Activated CD4-positive, alpha-beta T cell treated with anti-CD3 and anti-CD28 coated beads, Interleukin-10, Interleukin-2, amounts not matched to agents 100 ng/mL and 50 ng/mL, durations not matched to agents 16 hours and 8 hours (primary cell): ENCODE measurements at places on chromosomes 6 and 20.

DNA sequence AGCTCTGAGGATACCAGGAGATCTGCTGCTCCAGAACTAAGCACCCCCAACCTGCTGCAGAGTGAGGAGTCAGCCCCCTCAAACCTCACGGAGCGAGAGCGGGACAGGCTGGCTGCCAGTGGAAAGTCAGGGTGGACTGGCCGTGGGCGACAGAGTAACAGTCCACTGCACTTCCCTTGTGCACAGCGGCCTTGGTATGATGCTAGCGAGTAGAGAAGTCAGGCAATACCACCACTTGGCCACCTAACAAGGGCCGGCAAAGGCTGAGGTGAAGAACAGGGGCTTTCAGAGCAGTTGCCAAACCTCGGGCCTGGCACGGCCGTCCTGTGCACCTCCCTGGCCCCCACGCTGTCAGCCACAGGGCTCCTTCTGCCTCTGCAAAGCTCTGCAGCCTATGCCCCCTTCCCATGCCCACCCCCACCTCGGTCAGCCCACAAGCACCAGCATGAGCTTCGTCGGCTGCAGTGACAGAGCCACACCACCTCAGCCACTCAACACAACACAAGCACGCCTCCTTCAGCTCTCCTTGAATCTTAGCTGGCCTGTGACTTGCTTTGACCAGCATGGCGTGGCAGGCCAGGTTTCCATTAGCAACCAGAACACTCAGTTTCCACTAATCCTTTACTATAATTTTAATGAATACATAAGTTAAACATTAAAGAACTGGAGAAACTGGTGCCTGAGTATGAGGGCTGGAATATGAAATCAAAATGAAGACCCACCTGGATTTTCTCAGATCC is 127.6 kb upstream of the SNX9 start:
- no peak for DNase-seq

DNA sequence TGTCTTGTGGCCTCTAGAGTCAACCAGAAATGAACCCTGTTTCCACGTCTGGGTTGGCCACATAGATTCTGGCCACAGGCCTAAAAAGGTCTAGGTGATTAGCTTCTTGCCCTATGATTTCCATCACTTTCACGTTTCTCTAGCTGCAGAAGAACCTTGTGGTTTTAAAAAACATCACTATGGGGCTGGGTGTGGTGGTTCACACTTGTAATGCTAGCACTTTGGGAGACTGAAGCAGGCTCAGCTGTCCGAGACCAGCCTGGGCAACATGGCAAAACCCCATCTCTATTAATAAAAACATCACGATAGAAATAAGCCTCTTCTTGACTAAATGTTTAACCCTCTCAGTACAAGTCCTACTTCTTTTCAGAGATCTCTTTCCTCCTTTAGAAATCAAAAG is 27.6 kb downstream of the POLR1C start:
- no peak for DNase-seq

GRCh38 chr20:48904566-48905296 is 16.8 kb upstream of the ARFGEF2 start:
- peak; percentile 73 for DNase-seq

- peak; percentile 34 for DNase-seq
These were observed 102.2 kb downstream of the DCDC2 start for GRCh38 chr6:24255676-24256075.

GRCh38 chr20:63751471-63752271 is 12.1 kb downstream of the SLC2A4RG start:
- DNase-seq = peak; percentile 34

DNA sequence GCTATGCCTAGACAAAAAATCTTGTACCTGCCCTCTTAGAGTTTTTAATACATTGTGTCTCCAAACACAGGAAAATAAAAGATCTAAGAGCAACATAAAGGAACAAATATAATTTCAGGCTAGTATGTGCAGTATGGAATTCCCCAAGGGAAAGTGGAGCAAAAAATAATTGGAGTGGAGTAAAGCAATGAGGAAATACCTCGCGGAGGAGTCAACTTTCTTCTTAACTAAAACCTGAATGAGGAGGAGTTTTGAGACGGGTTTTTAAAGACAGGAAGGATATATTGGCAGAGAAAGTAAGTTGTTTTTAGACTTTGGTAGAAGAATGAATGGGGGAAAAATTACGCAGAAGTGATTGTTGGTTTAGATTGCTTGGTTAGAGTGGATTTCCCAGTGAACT is 14.0 kb downstream of the HIVEP1 start:
- DNase-seq = no peak

DNA sequence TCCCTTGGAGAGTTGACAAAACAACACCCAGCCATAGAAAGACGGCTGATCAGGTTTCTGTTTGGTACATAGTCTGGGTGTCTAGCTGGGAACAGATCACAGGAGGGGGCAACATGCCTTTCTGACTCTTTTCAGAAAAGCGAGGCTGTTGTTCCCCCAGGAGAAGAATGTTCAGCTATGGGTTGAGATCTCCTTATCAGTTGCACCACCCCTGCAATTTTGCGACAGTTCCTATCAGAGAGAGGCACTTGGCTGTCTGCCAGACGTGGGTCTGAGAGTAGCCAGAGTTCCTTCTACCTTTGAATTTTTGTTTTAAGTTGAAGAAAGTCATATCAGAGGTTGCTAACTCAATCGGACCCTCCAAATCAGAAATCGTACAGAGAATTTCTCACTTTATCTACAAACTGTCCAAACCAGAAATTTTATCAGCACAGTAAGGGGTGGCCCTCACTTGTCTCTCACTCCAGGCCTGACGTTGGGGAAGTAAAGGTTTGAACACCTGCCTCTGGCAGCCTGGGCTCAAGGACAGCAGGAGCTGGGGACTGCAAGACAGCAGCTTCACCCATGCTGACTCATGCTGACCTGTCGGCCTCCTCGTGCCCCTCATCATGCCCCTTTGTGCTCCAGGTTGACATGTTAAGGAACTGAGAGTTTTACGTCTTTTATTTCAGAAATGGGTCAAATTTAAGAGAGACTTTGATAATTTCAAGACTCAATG is 42.3 kb downstream of the TMC2 start:
- DNase-seq = no peak

- DNase-seq = no peak
These were observed 7.7 kb downstream of the ZHX3 start for GRCh38 chr20:41309817-41310216.

- DNase-seq = peak; percentile 16
These were observed 10.2 kb upstream of the MROH8 start for GRCh38 chr20:37189416-37190016.

- no peak for DNase-seq
These were observed 121.6 kb upstream of the LGSN start for GRCh38 chr6:63441266-63441956.

DNA sequence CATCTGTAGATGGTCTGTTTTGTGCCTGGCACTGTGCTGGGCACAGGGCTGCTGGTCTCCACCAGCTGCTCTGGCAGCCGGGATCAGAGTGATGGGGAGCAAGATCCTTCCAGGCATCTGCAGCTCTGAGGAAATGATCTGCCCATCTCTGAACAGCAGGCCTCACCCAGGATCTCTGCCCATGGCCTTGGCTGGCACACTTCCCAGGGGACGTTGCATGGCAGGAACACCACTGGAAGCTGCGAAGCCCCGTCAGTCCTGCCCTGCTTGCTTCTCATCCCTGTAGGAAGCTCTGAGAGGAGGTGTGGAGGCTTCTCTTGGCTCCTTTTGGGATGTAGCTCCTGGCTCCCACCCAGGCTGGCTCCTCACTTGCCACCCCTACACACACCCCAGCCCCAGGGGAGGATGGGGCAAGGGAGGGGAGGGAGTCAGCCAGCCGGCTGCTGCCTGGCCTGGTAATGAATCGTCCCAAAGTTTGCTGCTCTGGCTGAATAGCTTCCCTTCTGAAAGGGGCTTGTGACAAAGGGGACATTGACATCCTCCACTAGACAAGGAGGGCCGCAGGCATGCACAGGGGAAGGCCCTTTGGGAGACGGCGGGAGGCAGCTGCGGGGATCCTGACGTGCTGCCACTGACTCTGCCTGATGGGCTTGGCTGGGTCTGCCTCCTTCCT is 108.9 kb downstream of the VEGFA start:
- no peak for DNase-seq

DNA sequence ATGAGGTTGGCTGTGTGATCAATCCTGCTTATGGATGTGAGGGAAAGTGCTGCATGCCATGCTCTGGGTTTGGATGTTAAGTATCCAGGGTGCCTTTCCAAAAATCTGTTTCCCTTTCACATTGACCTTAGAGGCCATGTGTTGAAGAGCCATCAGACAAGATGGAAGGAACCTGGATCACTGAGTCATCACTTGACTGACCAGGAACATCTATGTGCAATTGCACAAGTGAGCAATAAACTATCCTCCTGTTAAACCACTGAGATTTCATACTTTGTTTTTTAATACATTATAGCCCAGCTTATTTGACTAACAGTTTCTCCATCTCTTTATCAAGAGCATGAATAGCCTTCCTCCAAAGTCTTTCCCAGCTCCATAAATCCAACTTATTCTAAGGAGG is 17.8 kb upstream of the TMEM14A start:
- DNase-seq = no peak

- DNase-seq = peak; percentile 38
These were observed 13.5 kb upstream of the BAG2 start for GRCh38 chr6:57158658-57159057.
